ENCODE measurements at places on chromosomes 7 and 10.

GRCh38 chr10:120760253-120760652 lies 90.9 kb upstream of the WDR11 start:
- DNase-seq: no peak

GRCh38 chr7:99631295-99632109 lies 14.8 kb downstream of the ZSCAN25 start:
- no peak for DNase-seq

GRCh38 chr7:28272461-28272877 lies 91.9 kb upstream of the JAZF1 start:
- DNase-seq: peak; percentile 17

- peak; percentile 77 for DNase-seq
Observed at GRCh38 chr7:65251851-65252620, 121.6 kb upstream of the ZNF92 start.

- no peak for DNase-seq
Observed at GRCh38 chr7:21914671-21915070, 31.0 kb downstream of the CDCA7L start.

DNA sequence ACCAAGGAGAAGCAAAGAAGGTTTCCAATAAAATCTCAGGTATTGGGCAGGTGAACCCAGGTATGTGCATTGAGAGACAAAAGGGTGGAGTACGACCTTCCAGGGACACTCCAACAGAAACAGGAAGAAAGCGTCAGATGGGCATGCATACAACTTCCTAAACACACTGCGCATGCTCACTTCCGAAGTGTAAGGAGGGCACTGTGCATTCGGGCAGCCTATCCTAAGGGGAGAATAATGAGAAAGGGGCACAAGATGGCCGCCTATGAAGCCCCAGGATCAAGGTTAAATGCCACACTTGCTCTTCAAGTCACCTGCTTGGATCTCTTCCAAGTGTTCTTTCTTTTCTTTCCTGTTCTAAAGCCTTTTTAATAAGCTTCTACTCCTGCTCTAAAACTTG lies 39.4 kb upstream of the PRSS1 start:
- no peak for DNase-seq

DNA sequence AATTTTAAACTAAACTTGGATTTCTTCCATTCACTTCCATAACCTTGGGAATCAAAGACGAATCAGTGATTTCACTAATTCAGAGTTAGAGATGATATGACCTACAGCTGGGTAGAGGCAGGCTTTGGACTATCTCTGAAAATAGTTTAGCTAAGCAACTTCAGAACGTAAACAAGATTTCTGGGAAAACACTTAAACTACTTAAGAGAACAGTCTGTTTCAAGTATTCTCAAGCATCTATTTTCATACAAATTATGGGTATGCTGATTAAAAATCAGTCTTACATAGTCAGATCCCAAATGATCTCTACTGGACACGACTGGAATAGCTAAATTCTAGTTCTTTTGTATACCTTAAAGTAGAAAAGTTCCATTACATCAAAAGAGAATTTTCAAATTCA lies 179.9 kb downstream of the PLCE1 start:
- DNase-seq: no peak

GRCh38 chr7:55250313-55250712 lies 114.8 kb upstream of the LANCL2 start:
- no peak for DNase-seq

DNA sequence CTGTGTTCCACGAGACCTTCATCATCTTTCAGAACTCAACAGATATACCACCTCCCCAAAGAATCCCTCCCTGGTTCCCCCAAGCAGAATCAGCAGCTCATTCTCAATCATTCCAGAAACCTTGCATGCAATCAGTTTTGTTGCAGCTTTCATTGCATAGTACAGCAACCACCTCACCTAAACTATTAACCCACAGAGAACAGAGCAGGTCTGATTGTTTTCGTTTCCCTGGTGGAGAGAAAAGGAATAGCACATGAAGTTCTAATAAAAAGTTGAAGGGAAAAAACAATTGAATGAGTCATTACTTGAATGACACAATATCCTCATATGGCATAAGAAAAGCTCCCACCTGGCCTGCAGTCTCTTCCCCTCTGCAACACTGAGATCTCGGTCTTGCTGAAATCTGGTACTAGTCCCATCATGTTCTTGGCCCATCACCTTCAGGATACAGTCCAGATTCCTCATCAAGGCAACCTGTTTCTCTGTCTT lies 147.1 kb upstream of the GDF10 start:
- DNase-seq: no peak
